ENCODE measurements at places on chromosomes 13 and 19.

DNA sequence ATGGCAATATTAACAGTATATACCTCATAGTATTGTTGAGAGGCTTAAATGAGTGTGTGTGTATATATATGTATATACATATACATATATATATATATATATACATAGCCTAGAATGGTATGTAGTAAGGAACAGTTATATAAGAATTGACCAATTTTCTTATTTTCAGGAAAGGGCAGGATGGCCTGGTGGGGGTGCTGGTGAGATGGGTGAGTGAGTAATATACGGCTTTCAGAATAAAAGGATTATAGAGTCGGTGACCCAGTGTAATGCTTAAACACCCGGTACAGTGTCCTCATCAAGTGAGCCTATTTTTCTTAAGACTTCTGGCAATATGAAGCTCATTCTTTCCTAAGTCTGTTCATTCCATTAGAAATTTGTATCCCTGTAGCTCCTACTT, 11.7 kb upstream of the FAM216B start:
- no peak for DNase-seq

- DNase-seq = no peak
These were observed 79.7 kb downstream of the EFNB2 start for GRCh38 chr13:106455777-106456176.

DNA sequence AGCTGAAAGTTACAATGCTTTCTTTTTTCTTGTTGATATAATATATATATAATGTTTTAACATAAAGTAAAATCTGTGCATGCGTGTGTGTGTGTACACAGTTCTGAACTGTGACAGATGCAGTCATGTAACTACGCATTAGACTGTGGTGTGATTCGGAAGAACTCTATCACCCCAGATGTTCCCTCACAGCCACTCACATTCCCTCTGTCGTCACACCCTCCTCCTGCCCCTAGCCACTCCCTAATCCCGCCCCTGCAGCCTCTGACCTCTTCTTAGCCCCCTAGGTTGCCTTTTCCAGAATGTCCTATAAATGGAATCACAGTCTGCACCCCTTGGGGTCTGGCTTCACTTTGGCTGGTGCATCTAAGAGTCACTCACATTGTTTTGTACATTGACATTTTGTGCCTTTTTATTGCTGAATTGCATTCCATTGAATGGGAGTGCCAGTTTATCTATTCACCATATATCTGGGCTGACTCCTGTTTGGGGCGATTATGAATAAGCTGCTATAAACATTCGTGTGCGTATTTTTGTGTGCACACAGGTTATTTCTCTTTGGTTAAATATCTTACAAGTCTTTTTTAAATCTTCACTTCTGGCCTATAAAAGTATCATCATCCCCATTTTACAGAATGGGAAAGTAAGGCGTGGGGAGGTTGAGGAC, 20.4 kb downstream of the DHRS12 start:
- DNase-seq = no peak

- DNase-seq = no peak
These were observed 18.7 kb downstream of the STK24 start for GRCh38 chr13:98557937-98558792.

DNA sequence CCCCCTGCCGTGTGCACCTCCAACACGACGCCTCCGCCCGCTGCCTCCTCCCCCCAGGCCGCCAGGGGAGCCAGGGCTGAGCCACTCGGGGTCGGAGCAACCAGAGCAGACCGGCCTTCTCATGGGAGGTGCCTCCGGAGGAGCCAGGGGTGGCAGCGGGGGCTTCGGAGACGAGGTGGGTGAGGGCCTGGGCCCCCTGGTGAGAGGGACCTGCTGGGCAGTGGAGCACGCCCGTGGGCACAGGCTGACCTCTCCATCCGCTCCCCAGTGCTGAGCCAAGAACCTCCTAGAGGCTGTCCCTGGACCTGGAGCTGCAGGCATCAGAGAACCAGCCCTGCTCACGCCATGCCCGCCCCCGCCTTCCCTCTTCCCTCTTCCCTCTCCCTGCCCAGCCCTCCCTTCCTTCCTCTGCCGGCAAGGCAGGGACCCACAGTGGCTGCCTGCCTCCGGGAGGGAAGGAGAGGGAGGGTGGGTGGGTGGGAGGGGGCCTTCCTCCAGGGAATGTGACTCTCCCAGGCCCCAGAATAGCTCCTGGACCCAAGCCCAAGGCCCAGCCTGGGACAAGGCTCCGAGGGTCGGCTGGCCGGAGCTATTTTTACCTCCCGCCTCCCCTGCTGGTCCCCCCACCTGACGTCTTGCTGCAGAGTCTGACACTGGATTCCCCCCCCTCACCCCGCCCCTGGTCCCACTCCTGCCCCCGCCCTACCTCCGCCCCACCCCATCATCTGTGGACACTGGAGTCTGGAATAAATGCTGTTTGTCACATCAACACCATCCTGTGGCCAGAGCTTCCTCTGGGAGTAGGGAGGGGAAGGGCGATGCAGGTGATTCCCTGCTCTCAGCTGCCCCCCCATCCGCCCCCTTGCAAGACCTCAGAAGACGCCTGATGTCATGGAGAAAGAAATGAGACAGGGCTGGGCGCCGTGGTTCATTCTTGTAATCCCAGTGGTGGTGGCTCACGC, 12.0 kb downstream of the BCAM start:
- DNase-seq = no peak

GRCh38 chr13:97235549-97236231, 13.6 kb downstream of the MBNL2 start:
- DNase-seq = no peak

GRCh38 chr19:57830071-57830602, at the start of gene ZNF587B:
Gene ZNF587B, plus strand, starts transcription at chr19:57830299. Its CDS starts 230 bp downstream, at chr19:57830529.
- peak; percentile 27 for DNase-seq

GRCh38 chr13:44648392-44649103, 72.4 kb upstream of the TSC22D1 start:
- DNase-seq = no peak

- DNase-seq = peak; percentile 20
These were observed 8.1 kb downstream of the B3GLCT start for GRCh38 chr13:31207661-31208552.

DNA sequence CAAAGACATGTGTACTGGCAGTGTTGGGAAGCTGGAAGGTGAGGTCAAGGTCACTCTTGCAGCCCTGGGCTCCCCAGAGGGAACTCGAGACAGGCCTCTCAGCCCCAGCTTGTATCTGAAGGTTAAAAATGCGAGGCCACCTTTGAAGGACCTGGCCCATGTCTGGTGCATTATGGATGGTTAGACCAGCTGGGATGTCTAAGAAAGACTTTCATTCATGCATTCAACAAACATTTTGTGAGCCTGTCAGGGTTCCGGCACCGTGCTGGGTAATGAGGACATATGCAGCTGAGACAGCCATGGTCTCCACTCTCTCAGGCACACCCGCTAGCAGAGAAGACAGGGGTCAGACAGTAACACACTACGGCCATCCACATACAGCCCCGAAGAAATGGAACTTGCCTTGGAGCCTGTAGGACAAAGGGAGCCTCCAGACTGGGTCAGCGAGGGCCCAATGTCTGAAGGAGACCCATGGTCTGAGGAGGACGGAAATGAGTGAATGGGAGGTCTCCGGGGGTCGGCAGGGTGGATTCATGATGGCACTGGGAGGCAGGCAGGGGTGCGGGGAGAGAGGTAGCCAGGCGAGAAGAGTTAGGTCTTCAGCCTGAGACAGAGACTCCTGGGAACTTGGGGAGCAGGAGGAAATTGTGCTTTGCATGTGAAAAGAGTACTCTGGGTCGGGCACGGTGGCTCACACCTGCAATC, 19.0 kb downstream of the VSTM2B start:
- DNase-seq = no peak

All from AG04450 (cell line).